ENCODE measurements at places on chromosomes 13 and 19.

GRCh38 chr13:50993934-50994333 is 84.3 kb downstream of the RNASEH2B start:
- DNase-seq, result peak; percentile 36

GRCh38 chr13:106172176-106172905 is 363.1 kb downstream of the EFNB2 start:
- DNase-seq, result no peak

- DNase-seq, result no peak
Measured at GRCh38 chr13:40583738-40584137, 82.7 kb downstream of the FOXO1 start.

- no peak for DNase-seq
Measured at GRCh38 chr19:7612282-7613274, 16.8 kb downstream of the XAB2 start.

- DNase-seq, result peak; percentile 83
Measured at GRCh38 chr19:11481534-11482383, 913 bp upstream of the ELAVL3 start.

DNA sequence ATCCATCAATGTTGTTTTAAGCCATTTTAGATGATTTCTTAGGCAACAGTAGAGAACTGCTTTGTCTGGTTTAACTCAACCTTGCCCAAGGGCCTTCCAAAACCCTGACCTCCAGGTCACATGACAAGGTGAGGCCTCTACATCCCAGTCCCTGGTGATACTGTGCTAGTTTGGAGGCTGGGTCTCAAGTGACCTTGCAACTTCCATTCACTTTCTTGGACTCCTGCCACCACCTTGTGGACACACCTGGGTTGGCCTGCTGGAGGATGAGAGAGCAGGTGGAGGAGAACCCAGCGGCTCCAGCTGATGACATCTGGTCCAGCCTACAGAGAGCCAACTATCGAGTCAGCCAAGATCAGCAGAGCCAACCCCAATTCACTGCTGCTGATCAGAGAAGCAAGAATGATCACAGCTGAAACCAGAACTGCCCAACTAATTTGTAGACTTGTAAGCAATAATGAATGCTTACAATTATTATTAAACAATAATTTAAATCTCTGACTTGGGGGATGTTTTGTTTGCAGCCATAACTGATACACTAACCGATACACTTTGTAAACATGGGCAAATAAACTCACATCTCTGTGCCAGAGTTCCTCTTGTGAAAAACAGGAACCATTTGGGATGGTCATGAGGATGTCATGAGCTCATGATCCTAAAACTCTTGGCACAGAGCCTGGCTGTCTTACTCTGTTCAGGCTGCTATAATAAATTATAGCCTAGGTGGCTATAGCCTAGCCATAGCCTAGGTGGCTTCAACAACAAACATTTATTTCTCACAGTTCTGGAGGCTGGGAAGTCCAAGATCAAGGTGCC is 11.5 kb downstream of the FAM187B start:
- no peak for DNase-seq

DNA sequence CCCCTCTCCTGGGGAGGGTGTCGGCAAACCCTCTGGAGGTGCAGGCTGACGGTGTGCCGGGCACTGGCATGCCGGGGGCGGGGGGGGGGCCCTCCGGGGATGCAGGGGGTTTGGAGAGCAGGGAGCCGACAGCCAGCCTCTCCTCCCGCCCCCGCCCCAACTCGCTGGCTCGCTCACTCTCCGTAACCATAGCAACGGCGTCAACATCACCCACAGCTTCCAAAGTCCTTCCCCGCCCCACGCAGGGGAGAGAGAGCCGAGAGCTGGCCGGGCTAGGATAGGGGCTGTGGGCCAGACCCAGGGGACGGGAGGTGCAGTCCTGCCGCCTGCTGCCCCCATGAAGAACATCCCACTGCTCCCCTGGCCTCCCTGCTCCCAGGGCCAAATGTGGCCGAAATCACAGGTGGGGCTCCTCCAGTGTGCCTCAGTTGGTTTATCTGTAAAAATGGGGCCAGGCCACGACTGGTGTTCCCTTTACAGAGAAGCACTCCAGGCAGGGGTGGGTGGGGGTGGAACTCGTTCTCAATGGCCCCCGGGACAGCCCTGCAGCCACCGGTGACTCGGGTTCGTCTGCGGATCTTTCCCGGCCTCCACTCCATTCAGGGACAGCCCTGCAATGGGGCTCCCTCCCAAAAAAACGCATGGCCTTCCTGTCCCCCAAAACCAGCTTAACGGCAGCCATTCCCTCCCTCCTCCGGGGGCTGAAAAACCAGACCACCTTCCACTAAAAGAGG is 3.2 kb downstream of the KLF16 start:
- peak; percentile 88 for DNase-seq

GRCh38 chr13:85541476-85541875 is 257.7 kb downstream of the SLITRK6 start:
- no peak for DNase-seq
